Activated naive CD8-positive, alpha-beta T cell treated with anti-CD3 and anti-CD28 coated beads for 36 hours (primary cell): ENCODE measurements at places on chromosomes 3 and 15.

DNA sequence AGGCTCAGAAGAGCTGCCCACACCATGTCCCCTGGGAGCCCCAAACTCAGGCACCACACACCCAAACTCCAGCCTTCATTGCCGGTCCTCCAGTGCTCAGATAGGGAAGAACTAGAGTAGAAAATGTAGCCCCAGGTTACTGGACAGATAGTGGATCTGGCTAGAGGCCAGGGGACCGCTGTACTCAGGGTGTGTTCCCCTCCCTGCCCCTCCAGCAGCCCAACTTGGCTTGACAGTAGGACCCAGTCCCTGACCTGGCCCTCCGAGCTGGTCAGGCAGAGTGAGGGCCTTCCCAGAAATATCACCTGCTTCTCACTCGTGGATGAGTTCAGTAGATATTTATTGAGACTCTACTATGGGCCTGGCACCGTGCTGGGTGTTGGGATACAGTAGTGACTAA, 100.0 kb downstream of the CORO2B start:
- no peak for DNase-seq

DNA sequence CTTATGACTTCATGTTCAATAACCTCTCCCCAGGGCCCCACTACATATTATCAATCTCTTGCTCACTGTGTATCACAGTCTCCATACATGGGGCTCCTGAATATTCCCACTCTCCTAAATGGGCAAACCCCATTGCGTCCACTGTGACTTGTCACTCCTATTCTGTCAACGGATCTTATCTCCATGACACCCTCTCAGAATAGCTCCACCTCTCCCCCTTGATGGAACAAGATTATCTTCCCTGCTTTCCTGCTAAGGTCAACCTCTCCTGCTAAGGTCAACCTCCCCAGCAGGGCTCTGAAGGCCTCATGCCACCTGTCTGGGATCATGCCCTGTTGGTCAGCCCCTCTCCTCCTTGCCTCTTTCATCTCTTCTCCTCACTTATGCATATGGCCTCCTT, 1.8 kb downstream of the CLDN18 start:
- DNase-seq = no peak

DNA sequence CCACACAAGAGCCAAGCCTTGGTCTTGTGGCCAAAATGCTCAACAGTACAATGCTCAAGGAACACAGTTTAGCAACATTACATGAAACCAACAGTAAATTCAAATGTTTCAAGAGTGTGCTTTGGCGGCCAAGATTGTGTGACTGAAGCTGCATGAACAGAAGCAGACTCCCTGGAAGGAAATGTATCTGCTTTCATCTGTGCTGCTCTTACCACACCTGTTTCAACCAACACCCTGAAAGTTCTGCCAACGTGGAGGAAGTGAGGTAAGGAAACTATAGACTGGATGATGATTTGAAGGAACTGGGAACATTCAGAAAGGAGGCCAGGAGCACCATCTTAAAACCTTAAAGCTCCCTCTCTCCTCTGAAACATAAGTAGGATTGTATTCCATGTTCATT, 55.7 kb downstream of the MB21D2 start:
- DNase-seq = no peak

DNA sequence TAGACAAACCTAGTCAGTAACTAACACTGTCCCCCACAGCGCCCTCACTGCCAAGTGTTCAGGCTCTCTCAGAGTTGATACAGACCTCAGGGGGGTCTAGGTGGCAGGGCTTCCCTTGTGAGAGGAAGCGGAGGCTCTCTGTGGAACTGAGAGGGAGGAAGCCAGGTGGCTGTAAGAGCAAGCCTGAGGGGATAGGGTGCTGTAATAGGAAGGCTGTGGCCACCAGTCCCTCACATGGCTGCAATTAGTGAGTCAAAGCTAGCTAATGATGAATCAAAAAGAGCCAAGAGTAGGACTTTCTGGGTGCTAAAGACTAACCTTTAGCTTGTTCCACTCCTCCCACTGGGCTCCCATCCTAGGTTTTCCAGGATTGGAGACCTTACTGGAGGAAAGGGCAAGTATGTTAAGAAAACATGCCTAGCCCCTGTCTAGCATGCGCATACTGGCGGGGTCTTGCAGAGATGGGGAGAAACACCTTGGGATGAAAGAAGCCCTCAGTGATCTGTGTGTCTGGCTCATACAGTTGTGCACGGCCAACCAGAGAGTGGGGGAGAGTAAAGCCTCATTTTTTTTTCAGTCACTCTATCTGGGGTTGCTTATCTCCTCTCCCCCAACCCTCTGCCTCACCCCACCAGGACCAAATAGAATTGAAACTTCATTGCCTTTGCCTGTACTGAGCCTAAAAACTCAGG, 13.3 kb upstream of the SOX2 start:
- no peak for DNase-seq

GRCh38 chr3:176814285-176814684, 383.0 kb downstream of the TBL1XR1 start:
- peak; percentile 19 for DNase-seq

DNA sequence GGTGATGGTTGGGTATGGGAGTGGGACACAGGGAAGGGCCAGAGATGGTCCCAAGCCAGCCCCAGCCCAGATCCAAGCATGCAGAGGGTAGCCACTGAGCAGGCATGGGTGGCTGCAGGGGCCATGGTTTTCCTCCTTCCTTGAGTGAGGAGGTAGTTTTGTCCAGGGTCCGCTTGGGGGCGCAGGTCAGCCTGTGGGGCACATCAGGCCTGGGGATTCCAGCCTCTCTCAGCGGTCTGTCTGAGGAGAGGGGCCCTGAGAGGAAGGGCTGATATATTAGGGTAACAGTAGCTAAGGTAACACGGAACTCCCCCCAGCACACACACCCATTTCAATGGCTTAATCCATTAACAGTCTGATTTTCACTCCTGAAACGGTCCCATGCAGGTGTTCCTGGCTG, 22.7 kb upstream of the LCTL start:
- DNase-seq = no peak

DNA sequence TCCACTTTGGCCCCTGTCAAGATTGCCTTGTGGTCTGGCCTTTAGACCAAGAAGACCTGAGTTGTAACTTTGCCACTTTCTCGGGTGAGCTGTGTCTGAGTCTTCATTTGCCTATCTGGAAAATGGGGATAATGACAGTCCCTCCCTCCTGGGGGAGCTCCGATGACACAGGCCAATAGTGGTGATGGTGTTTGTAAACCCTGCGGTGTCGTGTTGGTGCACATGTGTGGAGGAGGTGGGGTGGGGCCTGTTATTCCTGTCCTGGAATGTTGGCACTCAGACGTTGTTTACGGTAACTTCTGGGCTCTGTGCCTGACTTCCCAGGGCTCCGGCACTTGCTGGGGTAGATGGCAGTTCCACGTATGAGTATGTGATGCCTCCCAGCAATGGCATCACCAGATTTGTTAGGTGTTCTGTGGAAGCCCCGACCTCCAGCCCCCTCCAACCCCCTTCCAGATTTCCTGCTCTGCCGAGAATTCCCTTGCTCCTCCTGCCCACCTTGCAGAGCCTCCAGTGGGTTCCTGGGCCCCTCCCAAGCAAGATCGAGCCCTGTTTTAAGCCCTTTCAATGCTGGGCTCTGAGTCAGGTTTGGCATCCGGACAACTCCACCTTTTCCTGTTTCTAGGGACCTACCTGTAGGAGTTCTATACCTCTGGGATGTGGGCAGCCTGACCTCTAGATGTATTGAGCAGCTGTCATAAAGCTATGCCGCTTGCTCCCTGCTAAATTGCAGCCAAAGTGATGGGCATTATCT, 31.4 kb downstream of the HRH1 start:
- DNase-seq = no peak

DNA sequence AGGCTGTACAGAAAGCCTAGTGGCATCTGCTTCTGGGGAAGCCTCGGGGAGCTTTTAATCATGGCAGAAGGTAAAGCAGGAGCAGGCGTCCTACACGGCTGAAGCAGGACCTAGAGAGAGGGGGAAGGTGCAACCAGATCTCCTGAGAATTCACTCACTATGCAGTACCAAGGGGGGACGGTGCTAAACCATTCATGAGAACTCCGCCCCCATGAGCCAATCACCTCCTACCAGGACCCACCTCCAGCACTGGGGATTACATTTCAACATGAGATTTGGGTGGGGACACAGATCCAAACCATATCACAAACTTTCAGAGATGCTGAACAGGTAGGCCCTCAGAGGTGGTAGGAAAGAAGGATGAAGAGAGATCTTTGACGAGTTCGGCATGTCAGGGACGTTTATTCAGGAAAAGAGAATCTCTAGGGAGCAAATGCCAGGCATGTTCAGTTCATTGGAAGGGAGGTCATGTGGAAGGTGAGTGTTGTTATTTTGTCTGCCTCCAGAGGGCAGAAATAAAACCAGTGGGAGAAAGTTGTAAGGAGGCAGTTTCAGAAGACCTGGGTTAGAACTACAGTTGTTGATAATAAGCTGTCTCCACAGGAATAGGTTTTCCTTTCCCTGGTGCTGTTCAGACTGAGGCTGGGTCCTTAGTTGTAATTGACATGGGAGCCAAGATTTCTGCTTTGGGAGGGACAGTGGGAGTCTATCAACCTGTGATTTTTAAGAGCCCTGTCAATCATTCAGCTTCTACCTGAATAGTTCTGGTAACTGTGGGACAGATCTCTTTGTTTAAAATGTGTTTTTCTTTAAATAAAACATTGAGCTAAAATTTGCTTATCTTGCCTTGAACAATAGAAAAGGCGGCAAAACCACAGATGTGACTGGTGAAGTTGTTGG, 4.3 kb upstream of the FNDC3B start:
- no peak for DNase-seq

DNA sequence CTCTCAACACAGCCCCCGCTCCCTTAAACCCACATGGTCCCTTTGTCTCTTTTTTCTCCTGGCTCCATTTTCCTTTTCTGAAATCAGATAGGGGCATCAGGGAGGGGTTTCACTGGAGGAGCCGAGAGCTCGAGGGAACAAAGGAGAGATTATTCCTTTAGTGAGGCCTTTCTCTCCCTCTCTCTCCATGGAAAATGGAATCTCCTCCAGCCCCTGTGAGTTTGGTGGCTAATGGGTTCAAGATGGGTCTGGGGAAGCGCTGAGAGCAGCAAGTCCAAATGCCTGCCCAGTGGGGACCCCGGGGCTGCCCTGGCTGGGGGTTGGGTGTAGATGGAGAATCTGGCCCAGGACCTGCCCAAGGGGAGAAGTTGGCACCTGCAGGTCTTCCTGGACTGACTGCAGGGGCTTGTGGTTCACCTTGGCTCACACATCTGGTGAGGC, 56.8 kb downstream of the ITGA11 start:
- no peak for DNase-seq

- no peak for DNase-seq
Measured at GRCh38 chr3:78963771-78964170, 804.0 kb downstream of the ROBO1 start.

- DNase-seq = no peak
Measured at GRCh38 chr15:58426501-58426900, 5.3 kb upstream of the LIPC start.

DNA sequence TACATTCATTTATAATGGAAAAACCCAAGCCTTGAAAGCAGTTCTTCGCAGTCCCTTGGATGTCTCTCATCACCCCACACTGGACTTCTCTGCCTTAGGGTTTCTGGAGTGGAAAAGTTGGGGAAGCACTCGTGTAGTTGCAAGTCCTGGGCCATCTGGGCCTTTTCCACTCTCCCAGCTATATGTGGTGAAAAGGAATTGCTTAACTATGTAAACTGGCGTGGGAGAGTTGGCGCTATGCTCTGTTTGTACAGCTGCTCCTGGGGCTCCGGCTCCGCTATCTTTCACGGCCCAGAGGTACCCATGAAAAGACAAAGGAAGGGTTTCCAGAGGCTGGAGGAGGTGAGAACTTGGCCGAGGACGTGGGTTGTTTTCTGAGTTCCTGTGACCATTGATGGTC, 81.1 kb upstream of the MYZAP start:
- no peak for DNase-seq

GRCh38 chr15:75107908-75108838, 84.8 kb downstream of the PPCDC start:
- peak; percentile 86 for DNase-seq

GRCh38 chr3:46930945-46931403, 45.6 kb downstream of the CCDC12 start:
- no peak for DNase-seq
